ENCODE measurements at places on chromosomes 11 and 22.

DNA sequence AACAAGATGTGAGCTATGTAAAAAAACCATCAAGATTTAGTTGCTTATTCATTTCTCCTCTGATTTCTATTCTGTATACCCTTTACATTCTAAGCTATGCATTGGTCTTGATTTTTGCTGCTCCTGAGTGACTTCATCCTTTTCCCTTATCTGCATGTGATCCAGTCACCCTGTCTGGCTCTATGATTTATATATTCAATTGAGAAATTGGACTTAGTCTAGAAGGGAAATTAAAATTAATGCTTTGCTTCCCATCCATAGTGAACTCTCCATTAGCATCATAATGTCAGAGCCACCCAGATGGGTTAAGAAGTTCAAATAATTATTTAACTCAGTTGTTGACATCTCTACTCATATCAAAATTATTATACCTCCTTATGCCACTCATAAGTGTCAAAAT, 5.0 kb downstream of the JRKL start:
- DNase-seq, result no peak

DNA sequence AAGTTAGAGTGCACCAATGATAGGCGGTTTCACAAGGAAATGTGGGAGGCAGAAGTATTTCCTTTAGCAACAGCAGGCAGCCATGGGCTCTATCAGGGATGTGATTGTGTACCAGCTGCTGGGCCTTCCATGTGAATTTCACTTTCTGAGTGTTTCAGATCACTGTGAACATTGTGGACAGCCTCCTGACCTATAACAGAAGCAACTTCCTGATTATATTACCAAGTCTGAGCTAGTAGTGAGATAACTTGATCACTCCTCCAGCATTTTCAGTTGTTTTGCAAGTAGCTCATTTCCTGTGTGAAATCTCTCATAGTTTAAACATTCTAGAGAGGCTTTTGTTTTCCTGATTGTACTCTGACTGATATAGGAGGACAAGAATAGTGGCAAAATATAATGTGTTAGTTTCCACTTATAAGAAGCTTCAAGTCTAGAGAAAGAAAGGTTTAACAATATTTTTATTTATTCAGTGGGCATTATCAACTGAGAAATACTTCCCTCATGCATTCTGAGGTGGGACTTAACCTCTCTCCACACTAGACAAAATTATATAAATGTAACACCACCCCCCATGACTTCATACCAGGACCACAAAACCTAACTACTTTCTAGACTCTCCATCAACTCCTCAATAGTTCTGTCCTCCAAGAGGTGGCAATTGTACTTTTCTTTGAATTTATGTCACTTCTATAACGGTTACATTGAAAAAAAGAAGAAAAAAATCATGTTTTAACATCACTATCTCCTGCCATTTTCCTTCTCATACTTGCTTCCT, 184.2 kb upstream of the LUZP2 start:
- no peak for DNase-seq

DNA sequence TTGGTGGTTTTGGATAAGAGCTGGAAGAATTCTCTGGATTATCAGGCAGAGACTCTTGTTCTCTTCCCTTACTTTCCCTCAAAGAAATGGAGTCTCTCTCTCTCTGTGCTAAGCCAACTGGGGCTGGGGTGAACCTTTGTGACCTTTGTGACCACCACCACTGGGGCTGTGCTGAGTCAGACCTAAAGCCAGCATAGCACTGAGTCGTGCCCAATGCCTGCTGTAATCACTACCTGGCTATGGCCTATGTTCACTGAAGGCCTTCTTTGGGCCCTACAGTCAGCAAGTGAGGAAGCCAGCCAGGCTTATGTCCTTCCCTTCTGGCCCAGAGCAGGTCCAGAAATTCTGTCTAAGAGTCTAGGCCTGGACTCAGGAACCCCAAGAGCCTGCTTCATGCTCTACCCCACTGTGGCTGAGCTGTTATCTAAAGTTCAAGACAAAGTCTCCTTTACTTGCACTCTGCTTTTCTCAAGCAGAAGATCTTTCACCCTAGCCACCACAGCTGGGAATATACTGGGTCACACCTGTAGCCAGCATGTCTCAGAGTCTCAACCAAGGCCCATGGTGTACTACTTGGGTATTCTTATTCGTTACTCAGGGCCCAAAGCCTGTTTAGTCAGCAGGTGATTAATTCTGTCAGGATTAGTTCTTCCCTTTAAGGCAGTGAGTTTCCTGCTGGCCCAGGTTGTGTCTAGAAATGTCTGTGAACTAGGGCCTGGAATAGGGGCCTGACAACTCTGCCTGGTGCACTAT, 86.0 kb downstream of the EHF start:
- DNase-seq, result no peak

DNA sequence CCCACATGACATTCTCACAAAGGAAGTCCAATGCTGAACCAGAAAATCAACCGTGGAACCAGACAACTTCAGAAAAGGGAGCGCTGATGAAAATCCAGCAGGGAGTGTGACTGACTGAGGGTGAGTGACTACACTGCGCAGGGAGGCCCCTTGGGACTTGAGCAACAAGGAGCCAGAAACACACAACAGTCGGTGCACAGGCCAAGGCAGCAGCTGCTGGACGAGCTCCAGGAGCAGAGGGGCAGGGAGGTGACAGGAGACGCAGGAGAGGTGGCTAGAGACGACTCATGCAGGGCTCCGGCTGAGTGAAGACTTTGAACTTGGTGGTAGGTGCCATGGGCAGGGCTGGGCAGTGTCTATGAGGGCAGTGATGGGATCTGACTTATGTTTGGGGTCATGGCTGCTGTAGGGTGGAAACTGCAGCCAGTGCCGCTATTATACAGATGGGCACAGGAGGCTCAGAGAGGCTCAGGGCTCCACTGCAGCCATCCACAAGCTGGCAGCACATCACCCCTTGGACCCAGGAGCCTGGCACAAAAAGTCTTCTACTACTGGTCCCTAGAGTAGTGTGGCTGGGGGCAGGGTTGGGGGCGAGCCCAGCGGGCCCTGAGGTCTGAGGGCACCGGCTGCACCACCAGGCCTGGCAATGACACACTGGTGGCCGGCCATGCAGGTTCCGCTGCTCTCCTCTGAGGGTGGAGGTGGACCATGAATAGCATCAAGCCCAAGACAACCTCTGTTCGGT, 10.3 kb upstream of the FADD start:
- no peak for DNase-seq

- DNase-seq, result no peak
Observed at GRCh38 chr22:49308300-49308699, 519.4 kb downstream of the BRD1 start.

GRCh38 chr11:125425601-125426000, 70.5 kb downstream of the FEZ1 start:
- DNase-seq, result no peak

DNA sequence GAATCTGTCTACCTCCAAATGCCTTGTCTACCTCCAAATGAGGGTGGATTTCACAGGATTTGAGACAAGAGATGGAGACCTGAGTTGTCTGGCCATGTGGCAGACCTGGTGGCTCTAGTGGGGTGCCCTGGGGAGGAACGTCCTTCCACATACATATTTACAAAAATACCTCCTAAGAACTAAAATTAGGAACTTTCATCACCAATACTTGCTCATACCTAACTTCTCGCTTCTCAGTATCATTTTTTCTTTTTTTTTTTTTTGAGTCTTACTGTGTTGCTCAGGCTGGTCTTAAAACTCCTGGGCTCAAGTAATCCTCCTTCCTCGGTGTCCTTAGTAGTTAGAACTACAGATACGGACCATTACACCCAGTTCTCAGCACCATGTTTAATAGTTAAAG, 117.9 kb downstream of the MED15 start:
- no peak for DNase-seq

DNA sequence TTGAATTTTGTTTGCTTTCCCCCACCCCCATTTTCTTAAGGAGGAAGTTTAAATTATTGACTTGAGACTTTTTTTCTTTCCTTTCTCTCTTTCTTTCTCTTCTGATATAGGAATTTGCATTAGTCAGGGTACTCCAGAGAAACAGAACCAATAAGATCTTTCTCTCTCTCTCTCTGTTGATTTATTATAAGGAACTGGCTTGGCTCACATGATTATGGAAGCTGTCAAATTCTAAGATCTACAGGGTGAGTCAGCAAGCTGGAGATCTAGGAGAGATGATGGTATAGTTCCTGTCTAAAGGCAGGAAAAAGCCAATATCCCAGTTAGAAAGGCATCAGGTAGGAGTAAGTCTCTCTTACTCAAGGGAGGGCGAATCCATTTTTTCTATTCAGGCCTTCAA, 64.0 kb downstream of the CCDC81 start:
- no peak for DNase-seq

DNA sequence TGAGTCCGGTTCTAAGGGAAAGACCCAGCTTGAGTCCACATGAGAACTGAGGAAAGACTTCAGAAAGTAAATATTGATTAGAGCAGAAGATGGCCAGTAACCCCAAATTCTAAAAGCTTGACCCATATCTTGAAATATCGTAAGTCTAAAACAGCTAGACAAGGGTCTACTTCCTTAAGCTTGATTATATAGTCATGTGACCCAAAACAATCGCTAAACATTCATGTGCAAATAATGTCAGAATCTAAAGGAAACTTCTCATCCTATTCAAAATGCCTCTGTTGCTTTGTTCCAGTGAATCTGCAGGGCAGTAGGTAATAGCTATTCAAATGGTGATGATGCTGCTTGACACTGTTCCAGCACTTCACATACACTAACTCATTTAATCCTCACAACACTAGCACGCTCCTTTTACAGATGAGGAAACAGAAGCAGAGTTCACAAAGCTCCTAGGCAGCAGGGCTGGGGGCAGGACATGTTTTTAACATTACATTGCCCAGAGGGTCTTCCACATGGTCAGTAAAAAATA, 52.6 kb downstream of the TCF20 start:
- no peak for DNase-seq

DNA sequence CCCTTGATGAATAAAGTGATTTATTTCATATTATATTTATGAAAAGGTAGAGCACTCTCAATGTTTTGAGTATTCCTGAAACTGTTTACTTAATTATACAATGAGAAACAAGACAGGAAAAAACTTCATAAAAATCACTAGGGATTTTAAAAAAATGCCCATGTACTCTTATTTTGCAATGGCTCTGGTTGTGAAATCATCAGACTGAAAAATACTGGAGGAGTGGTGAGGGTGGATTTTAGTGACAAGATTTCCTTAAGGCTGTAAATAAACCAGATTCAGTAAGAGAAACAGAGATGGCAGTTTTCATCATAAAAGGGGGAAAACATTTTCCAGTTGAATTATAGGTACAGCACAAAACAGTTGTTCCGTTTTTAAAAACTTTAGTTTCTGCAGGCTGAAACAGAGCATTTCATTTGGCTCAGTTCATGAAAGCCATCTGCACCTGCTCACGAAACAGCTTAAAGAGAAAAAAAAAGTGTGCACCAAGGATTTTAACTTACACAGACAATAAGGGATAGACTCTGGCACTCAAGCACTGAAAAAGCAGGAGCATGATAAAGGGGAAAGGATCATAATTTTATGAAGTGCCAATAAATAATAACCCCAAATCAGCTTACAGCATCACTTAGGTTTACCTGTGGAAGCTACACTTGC, 100.7 kb downstream of the MAML2 start:
- DNase-seq, result no peak

DNA sequence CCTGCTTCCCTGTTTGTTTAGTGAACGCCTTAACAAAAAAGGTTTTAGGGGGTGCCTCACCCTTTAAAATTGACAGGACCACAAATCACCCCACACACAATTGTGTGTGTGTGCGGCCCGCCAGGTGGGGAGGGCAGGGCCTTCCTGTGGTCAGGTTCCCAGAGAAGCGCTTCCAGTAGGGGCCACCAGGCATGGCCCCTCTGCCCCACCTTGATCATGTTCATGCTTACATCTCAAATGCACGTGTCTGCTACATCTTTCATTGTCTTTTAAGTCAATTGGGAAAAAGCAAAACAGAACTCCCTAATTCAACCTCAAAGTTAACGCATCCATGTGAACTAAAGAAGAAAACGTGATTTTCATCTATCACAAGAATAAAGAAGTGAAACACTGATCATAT, 1335.3 kb downstream of the TBC1D22A start:
- no peak for DNase-seq

GRCh38 chr22:39176714-39177455, 24.4 kb upstream of the CBX7 start:
- DNase-seq, result no peak

DNA sequence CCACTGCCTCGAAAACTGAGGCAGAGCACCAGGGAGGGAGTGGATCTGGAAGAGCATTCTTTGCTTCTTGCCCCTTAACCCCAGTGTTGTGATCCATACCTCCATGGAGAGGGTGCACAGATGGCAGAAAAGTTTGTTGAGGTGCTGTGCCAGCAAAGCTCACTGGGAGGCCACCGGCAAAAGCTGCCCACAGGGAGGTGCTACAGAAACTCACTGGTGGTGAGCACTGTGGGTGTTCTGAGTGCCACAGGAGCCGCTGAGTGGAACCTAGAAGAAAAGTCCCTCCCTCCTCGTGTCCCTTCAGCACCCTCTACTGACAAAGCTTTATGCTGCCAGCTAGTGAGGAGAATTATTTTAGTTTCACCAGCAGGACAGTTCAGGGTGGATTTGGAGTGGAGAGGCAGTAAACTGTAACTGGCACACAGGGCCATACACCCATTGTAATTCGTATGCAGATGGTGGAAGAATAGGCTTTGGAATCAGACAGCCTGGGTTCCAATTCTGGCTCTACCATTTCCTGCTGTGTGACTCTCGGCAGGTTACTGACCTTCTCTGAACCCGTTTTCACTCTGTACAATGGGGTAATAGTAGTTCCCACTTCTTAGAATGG, 84.6 kb downstream of the SWAP70 start:
- no peak for DNase-seq
